Fibroblast of skin of abdomen (primary cell): ENCODE measurements at places on chromosomes 3 and 15.

- peak; percentile 62 for DNase-seq
Observed at GRCh38 chr3:9903238-9903624, 583 bp downstream of the IL17RE start.

DNA sequence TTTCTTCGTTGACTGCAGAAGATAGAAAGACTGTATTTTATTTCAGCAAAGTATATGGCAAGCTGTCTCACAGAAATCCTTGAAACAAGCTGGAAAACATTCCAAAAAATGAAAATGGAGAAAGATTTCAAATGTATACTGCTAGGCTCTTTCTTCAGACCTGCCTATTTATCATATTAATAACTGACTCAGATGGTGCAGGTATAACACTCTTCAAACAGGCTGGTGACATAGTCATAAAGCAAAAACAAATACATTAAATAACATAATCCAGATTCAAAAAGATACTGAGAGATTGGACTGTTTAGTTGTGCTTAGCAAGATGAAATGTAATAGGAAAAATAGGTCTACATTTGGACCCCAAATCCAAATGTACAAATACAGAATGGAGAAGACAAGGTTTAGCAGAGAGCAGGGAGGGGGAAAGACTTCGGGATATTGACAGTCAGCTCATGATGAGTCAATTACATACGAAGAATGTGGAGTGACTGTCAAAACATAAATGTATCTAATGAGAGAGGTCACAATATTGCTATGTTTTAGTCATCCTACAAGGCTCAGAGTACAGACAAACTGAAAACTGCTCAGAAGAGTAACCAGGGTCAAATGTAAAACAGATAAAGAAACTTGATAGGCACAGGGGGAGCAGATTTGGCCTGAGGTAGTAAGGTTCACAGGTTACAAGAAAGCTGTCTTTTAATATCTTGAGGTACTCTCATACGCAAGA lies 88.7 kb downstream of the DMXL2 start:
- DNase-seq, result no peak

DNA sequence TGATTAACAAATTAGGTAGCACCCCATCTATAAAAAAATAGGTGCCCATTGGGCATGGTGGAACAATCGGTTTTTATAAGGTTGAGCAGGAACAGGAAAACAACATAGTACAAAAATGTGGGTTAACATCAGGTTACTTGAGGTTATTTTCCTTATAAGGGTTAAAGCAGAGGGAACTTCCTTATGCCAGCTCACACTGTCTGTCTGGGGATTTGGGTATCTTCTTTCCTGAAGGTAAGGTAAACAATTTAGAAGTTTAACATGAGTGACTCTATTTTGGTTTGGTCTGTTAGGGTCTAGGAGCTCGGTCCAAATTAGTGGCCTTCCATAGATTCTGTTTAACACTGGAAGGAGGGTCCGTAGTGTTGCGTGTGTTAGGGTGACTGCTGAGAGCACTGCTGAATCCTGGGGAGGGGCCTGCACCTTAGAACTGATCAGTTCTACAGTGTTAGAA lies 14.7 kb downstream of the CHD2 start:
- no peak for DNase-seq

DNA sequence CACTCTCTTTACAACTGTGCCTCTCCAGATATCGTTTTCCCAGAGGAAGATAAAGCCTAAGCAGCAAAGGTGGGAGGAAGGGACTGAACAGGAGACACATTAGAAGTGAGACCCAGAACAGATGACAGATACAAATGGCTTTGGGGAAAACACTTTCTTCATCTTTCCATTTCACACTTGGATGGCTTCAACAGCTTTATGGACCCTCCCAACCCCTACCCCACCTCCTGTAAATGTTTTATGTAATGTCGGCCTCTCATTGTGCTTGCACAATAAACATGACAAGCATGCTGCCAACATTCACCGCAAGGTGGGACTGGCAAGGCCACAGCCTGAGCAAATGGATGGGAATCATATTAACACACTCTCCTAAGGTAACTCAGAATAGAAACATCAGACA lies 1088.6 kb downstream of the TUSC7 start:
- no peak for DNase-seq

DNA sequence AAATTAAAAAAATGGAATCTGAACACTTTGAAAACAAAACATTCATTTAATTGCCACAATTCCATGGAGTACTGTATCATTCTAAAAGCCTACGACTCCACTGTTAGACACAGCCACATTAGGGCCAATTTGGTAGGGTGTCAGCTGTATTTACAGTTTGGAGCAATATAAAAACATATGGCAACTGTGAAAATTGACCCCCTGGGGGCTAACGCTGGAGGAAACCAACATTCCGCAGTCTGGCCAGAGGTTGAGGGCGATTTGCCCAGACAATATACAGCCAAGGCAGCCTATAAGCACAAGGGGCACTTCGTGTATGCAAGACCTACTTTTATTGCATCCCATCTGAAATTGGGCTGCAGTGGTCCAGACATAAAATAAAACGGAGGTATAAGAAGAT lies 476.5 kb upstream of the WNT5A start:
- no peak for DNase-seq

GRCh38 chr3:71942432-71943187 lies 157.7 kb upstream of the PROK2 start:
- DNase-seq, result no peak

DNA sequence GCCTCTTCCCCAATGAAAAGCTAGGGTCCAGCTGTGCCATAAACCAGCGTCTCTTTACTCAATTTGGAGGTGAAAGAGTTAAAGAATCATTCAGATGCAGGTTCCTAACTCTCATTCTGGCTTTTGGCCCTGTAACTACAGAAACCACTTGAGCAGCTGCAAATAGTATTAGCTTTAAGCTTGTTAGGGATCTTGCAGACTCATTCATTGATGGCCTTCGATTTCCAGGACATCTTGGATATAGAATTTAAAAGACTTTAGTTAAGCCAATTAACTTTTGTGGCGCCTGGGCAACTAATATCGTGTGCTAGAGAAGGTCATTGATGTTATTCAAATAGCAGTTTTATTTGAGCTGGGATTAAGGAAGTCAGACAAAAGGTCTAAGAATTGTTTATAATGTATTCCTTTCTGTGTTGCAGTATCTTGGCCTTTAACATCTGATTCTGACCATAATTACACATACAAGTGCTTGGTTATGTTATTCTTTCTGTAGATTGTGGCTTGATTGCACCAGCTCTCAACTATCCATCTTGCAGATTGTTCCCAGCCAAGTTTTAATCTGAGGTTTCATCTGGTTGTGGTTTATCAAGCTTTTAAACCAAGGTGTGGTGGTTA lies 185.3 kb downstream of the CACNA2D3 start:
- no peak for DNase-seq

DNA sequence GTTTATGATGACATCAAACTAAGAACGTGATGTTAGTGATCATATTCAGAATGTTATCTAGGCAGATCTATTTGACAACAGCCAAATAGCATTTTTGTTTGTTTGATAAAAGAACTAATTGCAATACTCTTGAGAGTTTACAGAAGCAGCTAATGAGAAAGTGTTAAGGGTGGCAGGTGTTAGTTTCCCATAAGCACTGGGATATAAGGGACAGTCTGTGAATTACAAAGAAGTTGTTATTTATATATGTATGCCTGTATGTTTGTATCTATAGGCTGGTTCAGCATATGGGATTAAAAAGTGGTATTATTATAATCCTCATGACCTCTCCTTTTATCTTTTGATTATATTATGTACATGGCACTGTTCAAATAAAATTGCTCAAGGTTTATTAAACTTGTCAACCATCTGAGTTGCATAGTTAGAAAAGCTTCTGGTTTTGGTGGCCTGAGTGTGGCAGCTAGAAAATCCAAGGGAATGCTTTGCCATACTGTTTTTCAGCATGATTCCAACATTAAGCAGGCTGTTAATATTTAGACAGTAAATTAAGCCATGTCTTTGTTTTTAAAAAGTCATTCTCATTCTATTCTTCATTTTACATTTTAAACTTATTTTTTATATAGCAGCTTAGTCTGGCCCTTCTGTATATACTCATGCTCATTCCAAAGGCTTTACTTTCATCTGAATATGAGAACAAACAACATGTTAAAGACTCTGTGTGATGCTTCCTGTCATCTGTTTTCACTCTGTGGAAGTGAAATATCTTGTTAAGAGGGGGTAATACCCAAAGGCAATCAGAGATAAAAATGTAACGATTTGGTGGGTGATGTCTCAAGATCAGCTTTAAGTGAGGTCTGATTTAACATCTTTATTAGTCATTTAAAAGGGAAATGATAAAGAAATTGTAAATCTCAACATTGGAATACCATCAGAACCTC lies 13.1 kb downstream of the ROBO2 start:
- peak; percentile 2 for DNase-seq

DNA sequence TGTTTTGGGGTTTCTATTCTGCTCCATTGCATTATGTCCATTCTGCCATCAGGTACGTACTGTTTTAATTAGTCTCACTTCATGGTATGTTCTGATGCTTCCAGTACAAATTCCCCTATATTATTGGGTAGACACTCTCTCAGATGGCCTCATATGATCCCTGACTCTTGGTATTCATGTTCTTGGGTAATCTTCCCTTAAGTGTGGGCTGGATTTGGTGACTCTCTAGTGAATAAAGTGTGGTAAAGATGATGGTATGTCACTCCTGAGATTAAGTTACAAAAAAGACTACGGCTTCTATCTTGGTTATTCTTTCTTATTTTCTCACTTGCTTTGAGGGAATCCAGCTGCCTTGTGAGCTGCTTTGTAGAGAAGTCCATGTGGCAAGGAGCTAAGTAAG lies 89.6 kb upstream of the TBC1D5 start:
- DNase-seq, result no peak

GRCh38 chr15:31554261-31554660 lies 227.6 kb downstream of the KLF13 start:
- peak; percentile 81 for DNase-seq

GRCh38 chr3:179837374-179837773 lies 184.5 kb downstream of the USP13 start:
- DNase-seq, result peak; percentile 6

DNA sequence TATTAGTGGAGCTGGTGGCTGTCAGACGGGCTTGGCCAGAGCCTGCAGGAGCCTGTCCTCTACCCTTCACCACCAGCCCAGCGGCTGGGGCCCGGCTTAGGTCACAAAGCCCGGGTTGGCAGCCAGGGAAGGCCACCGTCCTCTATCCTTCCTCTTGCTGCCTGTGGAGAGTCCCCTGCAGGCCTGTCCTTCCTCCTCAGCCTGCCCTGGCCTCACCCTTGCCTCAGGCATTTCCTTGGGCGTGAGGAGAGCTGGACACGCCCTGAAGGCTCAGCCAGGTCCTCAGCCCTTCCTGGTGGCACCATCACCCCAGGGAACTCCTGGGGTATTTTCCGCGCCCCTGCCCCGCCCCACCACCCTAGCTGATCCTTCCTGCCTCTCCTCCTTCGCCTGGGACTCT lies 7.7 kb downstream of the CHAC1 start:
- DNase-seq, result no peak

- DNase-seq, result no peak
Observed at GRCh38 chr3:125050488-125051090, 5.2 kb downstream of the HEG1 start.

DNA sequence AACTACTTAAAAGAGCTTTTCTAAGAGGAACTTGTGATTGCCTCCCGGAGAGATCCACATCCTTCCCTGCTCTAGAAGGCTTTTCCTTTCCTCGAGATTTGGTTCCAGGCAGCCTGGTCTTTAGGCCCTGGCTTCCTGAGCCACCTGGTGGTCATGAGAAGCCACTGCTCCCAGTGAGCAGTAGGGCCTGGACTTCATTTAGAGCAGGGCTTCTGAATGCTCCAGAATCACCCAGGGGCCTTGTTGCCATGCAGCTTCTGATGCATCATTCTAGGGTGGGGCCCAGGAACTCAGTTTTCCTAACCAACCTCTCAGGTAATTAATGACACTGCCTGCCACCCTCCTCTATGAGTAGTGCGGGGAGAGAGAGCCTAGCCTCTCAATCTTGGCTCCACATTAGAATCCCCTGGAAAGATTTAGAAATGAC lies 29.6 kb downstream of the PSMD6 start:
- DNase-seq, result peak; percentile 76

- DNase-seq, result no peak
Observed at GRCh38 chr3:133899311-133899710, 3.6 kb upstream of the RAB6B start.

DNA sequence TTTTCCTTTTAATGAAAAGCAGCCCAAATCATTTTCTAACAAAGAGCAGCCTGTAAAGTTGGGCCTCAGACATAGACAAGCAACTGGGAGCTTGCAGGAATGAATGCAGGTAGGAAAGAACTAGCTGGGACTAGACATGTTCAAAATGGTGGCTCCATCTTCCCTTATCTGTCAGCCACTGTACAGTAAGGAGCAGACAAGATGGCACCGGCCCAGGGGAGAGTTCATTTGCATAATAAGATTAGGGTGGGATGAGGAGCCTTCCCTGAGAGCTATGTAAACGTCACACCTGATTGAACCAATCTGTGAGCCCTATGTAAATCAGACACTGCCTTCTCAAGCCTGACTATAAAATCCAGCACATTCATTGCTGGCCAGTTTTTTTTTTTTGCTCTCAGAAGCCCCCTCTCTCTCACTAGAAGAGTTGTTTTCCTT lies 59.7 kb upstream of the GK5 start:
- DNase-seq, result no peak

GRCh38 chr3:126109880-126110235 lies 25.9 kb upstream of the SLC41A3 start:
- DNase-seq, result no peak

DNA sequence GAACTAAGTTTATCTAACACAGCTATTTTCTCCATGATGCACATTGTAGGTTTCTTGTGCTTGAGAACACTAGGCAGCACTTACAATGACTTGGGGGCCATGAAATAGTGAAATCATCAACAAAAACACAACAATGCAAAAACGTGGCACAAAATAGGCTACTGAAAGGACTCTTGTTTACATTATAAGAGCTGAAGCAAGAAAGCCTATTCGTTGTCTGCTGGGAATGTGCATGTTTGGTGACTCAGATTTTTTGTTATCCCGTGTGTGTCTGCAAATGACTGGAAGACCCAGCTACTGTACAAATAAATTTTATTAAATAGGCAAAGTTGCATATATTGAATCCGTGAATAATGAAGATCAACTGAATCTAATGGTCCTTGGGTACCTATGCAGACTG lies 85.0 kb downstream of the TCF12 start:
- DNase-seq, result peak; percentile 68

GRCh38 chr3:167091226-167091625 lies 288.9 kb downstream of the ZBBX start:
- DNase-seq, result peak; percentile 62

DNA sequence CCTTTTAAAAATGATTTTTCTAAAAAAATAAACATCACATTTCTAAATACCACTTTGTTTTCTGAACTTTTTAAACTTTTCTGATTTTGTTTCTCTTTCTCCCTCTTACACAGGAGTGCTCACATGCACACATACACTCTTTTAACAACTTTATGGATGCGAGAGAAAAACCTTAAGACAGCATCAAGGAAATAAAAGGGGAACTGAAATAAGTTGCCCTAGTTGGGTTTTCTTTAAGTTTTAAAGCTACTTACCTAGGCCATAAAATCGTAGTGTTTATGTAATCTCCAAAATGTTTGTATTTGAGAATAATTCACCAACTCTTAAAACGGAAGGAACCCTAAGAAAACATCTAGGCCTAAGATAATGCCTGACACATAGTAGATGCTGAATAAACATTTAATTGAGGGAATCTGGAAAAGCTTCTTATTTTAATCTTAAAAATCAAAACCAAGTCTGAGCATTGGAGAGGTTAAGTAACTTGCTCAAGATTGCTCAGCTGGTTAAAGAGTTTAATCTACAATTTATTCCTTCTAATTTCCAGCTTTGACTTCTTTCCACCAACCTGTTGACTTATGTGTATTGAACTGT lies 1.2 kb upstream of the BBX start:
- no peak for DNase-seq
